ENCODE measurements at places on chromosomes 7 and 10. TPM values are rescaled to one million over a fixed set of nuclear protein-coding genes. Genes with fewer than 3 reads are reported as not detected.

- H3K4me1 ChIP-seq: peaks cover 11% of the 10 kb centered on the region
- peak overlapping the region; percentile 66 for H3K27ac ChIP-seq
- H3K27me3 ChIP-seq: peaks cover 26% of the 10 kb centered on the region
- H3K4me3 ChIP-seq: peak overlapping the region; percentile 67
- H3K36me3 ChIP-seq: no peaks in the 10 kb centered on the region
These were observed 2.9 kb downstream of the FGFR2 start for GRCh38 chr10:121595351-121595805.

- peaks cover 5% of the 10 kb centered on the region for H3K4me1 ChIP-seq
- H3K4me3 ChIP-seq: peak overlapping the region; percentile 49
- peak overlapping the region; percentile 77 for H3K27ac ChIP-seq
- H3K27me3 ChIP-seq: no peaks in the 10 kb centered on the region
- DNase-seq: no peak
These were observed 999 bp downstream of the SFTPD start for GRCh38 chr10:79947787-79948424.

- H3K27ac ChIP-seq: no peak overlapping the region
- no peaks in the 10 kb centered on the region for H3K27me3 ChIP-seq
- no peaks in the 10 kb centered on the region for H3K4me1 ChIP-seq
- no peak overlapping the region for H3K4me3 ChIP-seq
- H3K36me3 ChIP-seq: no peaks in the 10 kb centered on the region
These were observed 595.5 kb downstream of the INHBA start for GRCh38 chr7:41107330-41107937.

GRCh38 chr10:44990965-44991364 is 9.8 kb upstream of the ZNF22 start:
- H3K27me3 ChIP-seq: no peaks in the 10 kb centered on the region
- peaks cover 66% of the 10 kb centered on the region for H3K4me1 ChIP-seq
- no peak overlapping the region for H3K4me3 ChIP-seq
- no peak for DNase-seq
- H3K27ac ChIP-seq: no peak overlapping the region

- H3K4me3 ChIP-seq: no peak overlapping the region
- no peak overlapping the region for H3K27ac ChIP-seq
- no peaks in the 10 kb centered on the region for H3K27me3 ChIP-seq
- H3K4me1 ChIP-seq: peaks cover 5% of the 10 kb centered on the region
- DNase-seq: peak; percentile 45
These were observed 22.6 kb downstream of the TBATA start for GRCh38 chr10:70762441-70763175.

GRCh38 chr10:49104323-49104722 is 11.0 kb downstream of the VSTM4 start:
- no peak overlapping the region for H3K4me3 ChIP-seq
- no peaks in the 10 kb centered on the region for H3K27me3 ChIP-seq
- DNase-seq: no peak
- peaks cover 25% of the 10 kb centered on the region for H3K4me1 ChIP-seq
- no peak overlapping the region for H3K27ac ChIP-seq
- no peaks in the 10 kb centered on the region for H3K36me3 ChIP-seq

GRCh38 chr10:86968994-86969355 is 693 bp downstream of the ADIRF start:
- H3K4me3 ChIP-seq: peak overlapping the region; percentile 74
- peaks cover 67% of the 10 kb centered on the region for H3K4me1 ChIP-seq
- no peaks in the 10 kb centered on the region for H3K36me3 ChIP-seq
- H3K27me3 ChIP-seq: no peaks in the 10 kb centered on the region
- H3K27ac ChIP-seq: peak overlapping the region; percentile 99

GRCh38 chr10:90450797-90451196 is 407.0 kb downstream of the HTR7 start:
- no peak for DNase-seq
- H3K36me3 ChIP-seq: no peaks in the 10 kb centered on the region
- H3K4me3 ChIP-seq: no peak overlapping the region
- no peaks in the 10 kb centered on the region for H3K27me3 ChIP-seq
- H3K4me1 ChIP-seq: no peaks in the 10 kb centered on the region

DNA sequence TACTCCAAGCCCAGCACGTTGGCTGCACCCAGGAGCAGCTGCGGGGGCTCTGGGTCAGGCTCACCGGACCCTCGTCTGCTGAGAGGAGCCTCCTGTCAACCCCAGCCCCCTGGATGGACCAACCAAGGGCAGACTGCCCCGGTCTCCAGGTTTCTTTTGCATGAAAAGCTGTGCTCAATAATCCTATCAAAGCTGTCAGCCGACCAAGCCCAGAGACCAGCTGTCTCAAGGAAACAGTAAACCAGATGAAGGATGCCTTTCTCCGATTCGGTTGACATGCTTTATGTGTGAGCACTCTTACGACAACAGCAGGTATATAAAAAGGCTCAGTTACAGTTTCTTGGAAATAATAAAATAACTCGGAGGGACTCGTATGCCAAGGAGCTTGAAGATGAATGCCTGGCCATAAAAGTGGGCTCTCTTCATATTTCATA is 71.6 kb upstream of the BAIAP2L1 start:
- H3K36me3 ChIP-seq: no peaks in the 10 kb centered on the region
- no peak for DNase-seq
- H3K27ac ChIP-seq: no peak overlapping the region
- peaks cover 7% of the 10 kb centered on the region for H3K4me1 ChIP-seq
- H3K27me3 ChIP-seq: peaks cover 24% of the 10 kb centered on the region

DNA sequence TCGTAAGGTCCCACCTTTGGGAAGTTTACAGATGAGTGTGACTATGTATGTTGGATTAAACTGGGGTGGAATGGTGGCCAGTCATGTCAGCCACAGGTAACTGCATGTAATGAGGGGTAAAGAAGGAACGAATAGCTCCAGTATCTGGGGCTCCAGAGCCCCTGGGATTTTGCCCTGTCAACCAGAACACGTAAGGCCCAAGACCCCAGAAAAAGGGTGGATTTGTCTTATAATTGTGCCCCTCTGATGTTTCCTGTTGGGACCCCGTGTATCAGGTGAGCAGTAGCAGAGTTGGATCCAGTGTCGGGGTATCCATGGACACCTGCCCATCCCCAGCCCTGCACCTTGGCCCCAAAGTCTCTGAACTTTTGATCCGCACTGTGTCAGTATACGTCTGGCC is 76.9 kb downstream of the ADARB2 start:
- DNase-seq: no peak
- H3K4me1 ChIP-seq: no peaks in the 10 kb centered on the region
- H3K27me3 ChIP-seq: no peaks in the 10 kb centered on the region
- no peak overlapping the region for H3K4me3 ChIP-seq

GRCh38 chr7:84837405-84837804 is 349.5 kb downstream of the SEMA3D start:
- H3K27me3 ChIP-seq: no peaks in the 10 kb centered on the region
- H3K27ac ChIP-seq: no peak overlapping the region
- H3K4me1 ChIP-seq: no peaks in the 10 kb centered on the region
- H3K4me3 ChIP-seq: no peak overlapping the region
- no peak for DNase-seq

DNA sequence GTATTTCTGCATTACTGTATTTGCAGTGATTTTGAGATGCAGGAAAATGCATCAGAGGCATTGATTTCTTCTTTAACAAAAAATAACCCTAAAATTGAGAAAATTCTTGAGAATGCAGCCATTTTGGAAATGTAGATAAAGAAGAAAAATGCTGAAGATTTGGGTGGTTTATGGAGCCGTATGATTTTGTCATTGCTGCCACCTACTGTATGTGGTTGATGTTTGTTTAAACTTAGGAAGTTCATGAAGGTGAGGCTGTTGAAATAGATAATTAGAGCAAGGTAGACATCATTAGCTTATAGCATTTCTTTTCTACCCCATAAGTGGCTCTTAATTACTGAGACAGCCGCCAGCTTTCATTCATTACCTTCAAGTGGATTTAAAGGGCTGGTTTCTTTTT is 92.1 kb upstream of the SAMD8 start:
- H3K27me3 ChIP-seq: no peaks in the 10 kb centered on the region
- no peak for DNase-seq
- no peak overlapping the region for H3K27ac ChIP-seq
- H3K36me3 ChIP-seq: peaks cover 25% of the 10 kb centered on the region

GRCh38 chr7:158587162-158588084 is at the start of gene PTPRN2:
Gene PTPRN2, minus strand, starts transcription at chr7:158587823.
- no peaks in the 10 kb centered on the region for H3K36me3 ChIP-seq
- peaks cover 15% of the 10 kb centered on the region for H3K4me1 ChIP-seq
- no peak within 1 kb of the TSS for H3K27ac ChIP-seq
- peak; percentile 66 for DNase-seq

DNA sequence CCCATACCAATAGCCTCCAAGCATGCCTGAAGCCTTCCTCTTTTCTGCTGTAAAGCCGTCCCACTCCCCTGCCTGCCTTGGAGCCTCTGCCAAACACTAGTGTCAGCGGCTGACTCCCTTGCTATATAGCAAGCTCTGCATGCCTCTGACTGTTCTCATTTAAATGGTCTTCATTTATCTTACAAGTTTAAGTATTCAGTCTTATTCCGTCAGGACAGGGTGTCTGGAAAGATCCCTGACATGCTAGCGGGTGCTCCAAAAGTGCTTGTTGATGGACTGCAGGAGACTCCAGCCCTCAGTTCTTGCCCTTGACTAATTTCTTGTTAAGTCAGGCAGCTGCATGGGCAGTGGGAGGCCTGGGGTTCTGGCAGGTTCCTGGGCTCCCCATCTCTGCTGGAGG is 298.7 kb downstream of the GFRA1 start:
- no peak overlapping the region for H3K27ac ChIP-seq
- no peaks in the 10 kb centered on the region for H3K4me1 ChIP-seq
- no peaks in the 10 kb centered on the region for H3K36me3 ChIP-seq
- H3K4me3 ChIP-seq: no peak overlapping the region

GRCh38 chr7:23475576-23475839 is 5.2 kb upstream of the IGF2BP3 start:
- H3K4me3 ChIP-seq: no peak overlapping the region
- H3K4me1 ChIP-seq: peaks cover 26% of the 10 kb centered on the region
- no peak overlapping the region for H3K27ac ChIP-seq
- no peaks in the 10 kb centered on the region for H3K36me3 ChIP-seq
- H3K27me3 ChIP-seq: peaks cover 98% of the 10 kb centered on the region

- DNase-seq: no peak
- H3K36me3 ChIP-seq: no peaks in the 10 kb centered on the region
- no peak overlapping the region for H3K27ac ChIP-seq
- no peaks in the 10 kb centered on the region for H3K4me1 ChIP-seq
- H3K4me3 ChIP-seq: no peak overlapping the region
These were observed 324.4 kb upstream of the AOAH start for GRCh38 chr7:37048674-37049073.

GRCh38 chr10:74841265-74841973 is 15.0 kb downstream of the KAT6B start:
- no peaks in the 10 kb centered on the region for H3K27me3 ChIP-seq
- no peak overlapping the region for H3K27ac ChIP-seq
- H3K36me3 ChIP-seq: peaks cover 21% of the 10 kb centered on the region
- peaks cover 59% of the 10 kb centered on the region for H3K4me1 ChIP-seq

DNA sequence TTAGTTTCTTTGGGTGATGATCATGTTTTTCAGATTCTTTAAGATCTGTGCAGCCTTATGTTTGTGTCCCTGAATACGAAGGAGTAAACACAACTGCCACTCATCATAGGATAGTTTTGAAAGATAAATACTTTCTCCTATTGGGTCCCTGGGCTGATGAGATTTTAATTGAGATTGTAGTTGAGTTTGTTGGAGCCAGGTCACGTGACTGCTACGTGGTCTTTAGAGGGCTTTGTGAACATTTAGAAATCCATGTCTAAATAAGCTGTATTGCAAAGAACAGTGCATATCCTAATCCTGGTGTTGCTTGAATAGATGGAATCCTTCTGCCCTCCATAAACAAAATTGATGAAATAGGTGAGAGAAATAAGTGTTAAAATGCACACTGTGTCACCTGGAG is 17.4 kb upstream of the ZNF716 start:
- DNase-seq: no peak
- no peak overlapping the region for H3K4me3 ChIP-seq
- H3K36me3 ChIP-seq: no peaks in the 10 kb centered on the region
- H3K27me3 ChIP-seq: no peaks in the 10 kb centered on the region

GRCh38 chr10:51700228-51700817 is 928 bp upstream of the CSTF2T start:
- H3K27ac ChIP-seq: peak overlapping the region; percentile 97
- H3K27me3 ChIP-seq: no peaks in the 10 kb centered on the region
- no peak for DNase-seq
- no peaks in the 10 kb centered on the region for H3K36me3 ChIP-seq
- H3K4me3 ChIP-seq: peak overlapping the region; percentile 81

DNA sequence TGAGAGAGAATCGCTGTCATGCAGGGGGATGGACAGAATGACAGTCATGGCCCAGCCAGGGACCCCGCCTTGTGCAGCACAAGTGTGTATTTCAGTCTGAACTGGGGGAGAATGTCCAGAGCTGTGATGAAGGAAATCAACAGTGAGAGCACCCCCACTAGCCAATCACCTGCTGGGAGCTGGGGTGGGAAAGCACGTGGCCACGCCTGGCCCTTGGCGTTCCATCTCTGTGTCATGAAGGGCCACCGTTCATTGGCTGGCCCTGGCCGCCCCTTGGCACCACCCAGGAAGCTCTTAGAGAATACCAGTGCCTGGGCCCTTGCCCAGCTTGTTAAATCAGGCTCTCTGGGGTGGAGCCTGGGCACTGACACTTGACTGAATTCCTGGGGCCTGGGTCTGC is 22.8 kb downstream of the GRID1 start:
- no peak overlapping the region for H3K4me3 ChIP-seq
- H3K27ac ChIP-seq: no peak overlapping the region
- no peaks in the 10 kb centered on the region for H3K27me3 ChIP-seq
- peak; percentile 64 for DNase-seq
- H3K36me3 ChIP-seq: no peaks in the 10 kb centered on the region

- H3K27me3 ChIP-seq: no peaks in the 10 kb centered on the region
- H3K4me3 ChIP-seq: no peak overlapping the region
- no peak overlapping the region for H3K27ac ChIP-seq
- DNase-seq: no peak
These were observed 53.7 kb upstream of the MAGI2 start for GRCh38 chr7:79507131-79507530.

DNA sequence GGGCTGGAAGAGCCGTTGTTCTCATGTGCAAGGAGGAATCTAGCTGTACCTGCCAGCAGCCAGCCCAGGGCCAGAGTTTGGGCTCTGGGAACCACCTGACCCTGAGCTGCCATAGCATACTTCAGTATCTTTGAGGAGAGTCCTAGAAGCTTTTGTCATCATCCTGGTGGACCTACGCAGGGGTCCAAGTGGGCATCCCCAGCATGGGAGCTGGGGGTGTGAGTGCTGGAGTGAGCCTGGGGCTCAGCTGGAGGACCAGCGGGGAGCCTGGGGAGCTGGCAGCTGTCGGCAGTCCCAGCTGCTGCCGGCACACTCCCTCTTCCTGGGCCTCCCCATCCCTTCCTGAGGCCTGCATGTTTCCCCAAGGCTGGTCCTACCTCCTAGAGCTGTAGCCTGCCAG is 32.5 kb downstream of the C10orf105 start:
- no peaks in the 10 kb centered on the region for H3K4me1 ChIP-seq
- no peak overlapping the region for H3K4me3 ChIP-seq
- H3K27me3 ChIP-seq: no peaks in the 10 kb centered on the region

Gene HTR7
- total RNA-seq: 0.32 TPM

Gene ELFN1
- 1.4 TPM for total RNA-seq

Gene METTL27
- total RNA-seq: 4.0 TPM

Gene AKR1C2
- total RNA-seq: 34.4 TPM

Gene ORAI2
- total RNA-seq: 29.7 TPM

Gene PLXDC2
- 143 TPM for total RNA-seq

Gene STEAP4
- 63.5 TPM for total RNA-seq

Gene SEMA3A
- 9.7 TPM for total RNA-seq

Gene C1QL3
- total RNA-seq: not detected

Gene HOXA1
- total RNA-seq: 0.77 TPM

Gene BEND7
- total RNA-seq: 16.9 TPM

Gene PALD1
- total RNA-seq: 16.0 TPM

All from lower lobe of right lung (tissue), 2 donors.